ENCODE measurements at places on chromosomes 1 and 21.

GRCh38 chr1:156662005-156662799 lies 15.0 kb downstream of the NES start:
- DNase-seq: no peak

- no peak for DNase-seq
Measured at GRCh38 chr1:57137980-57138379, 172.2 kb upstream of the C8B start.

GRCh38 chr1:109239409-109240068 lies 9.8 kb upstream of the CELSR2 start:
- peak; percentile 36 for DNase-seq

GRCh38 chr1:47578721-47579419 lies 141.0 kb downstream of the FOXD2 start:
- no peak for DNase-seq

DNA sequence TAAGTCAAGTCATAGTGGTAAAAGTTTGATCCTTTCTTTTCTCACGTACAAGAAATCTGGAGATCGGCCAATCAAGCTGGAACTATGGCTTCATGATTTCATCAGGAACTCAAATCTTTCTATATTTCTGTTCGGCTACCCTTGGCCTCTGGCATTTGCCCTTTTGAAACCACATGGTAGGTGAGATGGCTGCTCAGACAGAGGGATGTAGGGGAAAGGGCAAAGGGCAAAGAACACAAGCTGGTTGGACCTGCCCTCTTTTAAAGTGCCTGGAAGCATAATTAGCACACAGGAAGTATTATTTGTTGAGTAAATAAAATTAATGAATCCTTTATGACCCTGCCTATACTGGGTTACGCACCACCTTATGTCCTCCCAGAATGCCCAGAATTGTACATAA lies 11.5 kb upstream of the RGS1 start:
- DNase-seq: no peak

DNA sequence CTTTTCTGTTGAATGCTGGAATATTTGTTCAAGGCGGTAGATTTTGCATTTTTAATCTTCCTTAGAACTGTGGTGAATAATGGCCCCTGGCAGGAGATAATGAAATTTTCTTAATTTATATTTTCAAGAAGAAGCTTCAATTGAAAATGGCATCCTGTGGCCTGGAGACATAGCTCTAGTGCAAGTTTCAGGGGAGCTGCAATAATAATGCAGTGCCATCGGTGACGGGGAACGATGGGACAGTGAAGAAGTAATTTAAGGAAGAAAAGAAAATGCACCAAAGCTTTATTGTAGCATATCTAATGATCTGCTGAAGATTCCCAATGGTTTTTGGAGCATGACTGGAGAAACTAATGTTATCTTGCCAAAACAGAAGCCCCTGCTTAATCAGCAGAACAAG lies 128.4 kb downstream of the ADGRL2 start:
- no peak for DNase-seq

- no peak for DNase-seq
Measured at GRCh38 chr21:18041012-18041411, 203.6 kb upstream of the CHODL start.

GRCh38 chr1:10639775-10640578 lies 156.5 kb downstream of the CASZ1 start:
- DNase-seq: no peak

- DNase-seq: no peak
Measured at GRCh38 chr1:53654216-53655210, 84.5 kb downstream of the GLIS1 start.

DNA sequence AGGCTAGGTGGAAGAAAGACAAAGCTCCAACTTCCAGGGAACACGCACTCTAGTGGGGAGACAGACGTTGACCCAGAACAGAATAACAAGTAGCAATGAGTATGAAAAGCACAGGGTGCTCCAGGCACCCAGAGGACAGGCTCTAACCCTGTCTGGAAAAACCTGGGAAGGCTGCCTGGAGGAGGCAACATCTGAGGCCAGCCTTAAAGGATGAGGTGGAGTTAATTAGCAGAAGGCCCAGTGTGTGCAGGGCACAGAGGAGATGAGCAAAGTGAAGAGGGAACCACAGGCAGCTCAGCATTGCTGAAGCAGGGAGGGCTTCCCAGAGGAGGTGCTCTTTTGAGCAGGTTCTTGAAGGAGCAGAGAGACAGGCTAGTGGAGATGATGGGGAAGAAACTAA lies 126.7 kb upstream of the KLHDC7A start:
- no peak for DNase-seq

DNA sequence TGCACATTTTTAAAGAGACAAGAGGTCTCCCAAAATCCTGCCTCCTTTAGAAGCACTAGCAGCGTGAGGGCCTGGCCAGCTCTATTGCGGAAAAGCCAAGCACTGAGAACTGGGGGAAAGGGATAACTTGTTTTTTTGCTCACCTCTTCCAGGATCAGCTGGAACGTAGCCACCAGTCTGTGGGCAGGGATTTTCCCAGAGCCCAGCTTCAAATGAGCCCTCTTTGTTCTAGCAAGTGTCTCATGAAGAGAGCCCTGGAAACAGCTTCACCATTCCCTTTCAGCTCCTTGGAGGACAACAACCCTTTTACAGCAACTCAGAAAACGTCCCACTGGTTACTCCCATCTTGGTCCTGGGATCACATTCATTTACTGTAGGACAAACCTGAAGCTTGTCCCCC lies 195.4 kb downstream of the LMX1A start:
- DNase-seq: no peak

GRCh38 chr1:185786524-185786923 lies 52.3 kb downstream of the HMCN1 start:
- DNase-seq: no peak

DNA sequence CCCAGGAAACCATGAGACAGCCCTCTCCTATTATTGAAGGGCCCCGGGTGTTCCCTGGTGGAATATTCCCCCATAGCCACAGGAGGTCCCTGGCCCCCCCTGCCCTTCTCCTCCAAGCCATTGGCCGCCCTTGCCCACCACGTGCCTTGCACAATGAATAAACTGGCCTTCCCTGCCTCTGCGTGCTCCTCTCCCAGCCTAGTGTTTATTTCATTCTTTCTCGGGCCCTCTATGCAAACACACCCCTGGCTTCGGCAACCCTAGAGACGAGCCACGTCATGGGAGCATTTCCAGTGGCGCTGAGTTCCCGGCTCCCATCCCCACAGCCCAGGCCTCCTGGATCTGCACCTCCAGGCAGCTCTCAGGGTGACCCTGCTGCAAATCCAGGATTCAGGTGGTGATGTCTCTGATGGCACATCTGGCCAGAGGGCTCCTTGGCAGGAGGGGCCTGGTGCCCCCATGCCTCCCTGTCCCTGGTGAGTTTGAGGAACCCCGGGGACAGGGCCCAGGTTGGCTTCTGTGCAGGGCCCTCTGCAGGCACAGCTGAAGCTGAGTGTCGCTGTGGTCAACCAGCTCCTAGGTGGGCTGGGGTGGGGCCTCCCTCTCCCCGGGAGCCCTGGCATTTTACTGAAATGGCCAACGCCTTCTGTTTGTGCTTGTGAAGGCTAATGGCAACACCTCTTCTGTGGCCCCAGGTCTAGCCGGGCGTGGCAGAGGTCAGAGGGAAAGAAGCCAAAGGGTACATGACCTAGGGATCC lies 6.2 kb downstream of the KRTAP10-12 start:
- no peak for DNase-seq

DNA sequence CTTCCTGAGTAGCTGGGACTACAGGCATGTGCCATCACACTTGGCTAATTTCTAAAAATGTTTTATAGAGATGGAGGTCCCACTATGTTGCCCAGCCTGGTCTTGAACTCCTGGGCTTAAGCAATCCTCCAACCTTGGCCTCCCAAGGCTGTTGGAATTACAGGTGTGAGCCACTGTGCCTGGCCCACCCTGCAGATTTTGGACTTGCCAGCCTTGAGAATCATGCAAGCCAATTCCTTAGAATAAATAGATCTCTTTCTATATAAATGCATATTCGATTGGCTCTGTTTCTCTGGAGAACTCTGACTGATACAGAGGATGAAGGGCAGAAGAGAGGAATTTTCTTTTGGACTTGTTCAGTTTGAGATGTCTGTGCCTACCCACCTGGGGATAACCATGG lies 6.7 kb downstream of the CLDN14 start:
- no peak for DNase-seq

- DNase-seq: no peak
Measured at GRCh38 chr1:19682901-19683300, 18.2 kb downstream of the HTR6 start.

DNA sequence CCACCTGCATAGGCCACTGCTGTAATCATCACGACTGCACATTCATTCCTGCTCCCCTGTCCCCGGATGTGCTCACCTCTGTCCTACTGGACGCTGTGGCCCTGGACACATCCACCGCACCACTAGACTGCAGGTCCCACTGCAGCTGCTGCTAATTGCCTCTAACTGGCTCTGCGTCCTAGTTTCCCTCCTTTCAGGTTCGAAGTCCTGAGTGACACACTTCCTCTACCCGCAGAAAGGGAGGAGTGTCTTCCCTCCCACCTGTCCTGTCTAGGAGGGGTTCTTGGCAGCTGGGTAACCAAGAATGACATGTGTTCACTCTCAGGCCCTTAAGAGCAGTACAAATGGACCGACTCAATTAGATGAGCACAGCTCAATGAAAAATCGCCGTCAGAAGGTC lies 40.5 kb upstream of the ITPKB start:
- no peak for DNase-seq

DNA sequence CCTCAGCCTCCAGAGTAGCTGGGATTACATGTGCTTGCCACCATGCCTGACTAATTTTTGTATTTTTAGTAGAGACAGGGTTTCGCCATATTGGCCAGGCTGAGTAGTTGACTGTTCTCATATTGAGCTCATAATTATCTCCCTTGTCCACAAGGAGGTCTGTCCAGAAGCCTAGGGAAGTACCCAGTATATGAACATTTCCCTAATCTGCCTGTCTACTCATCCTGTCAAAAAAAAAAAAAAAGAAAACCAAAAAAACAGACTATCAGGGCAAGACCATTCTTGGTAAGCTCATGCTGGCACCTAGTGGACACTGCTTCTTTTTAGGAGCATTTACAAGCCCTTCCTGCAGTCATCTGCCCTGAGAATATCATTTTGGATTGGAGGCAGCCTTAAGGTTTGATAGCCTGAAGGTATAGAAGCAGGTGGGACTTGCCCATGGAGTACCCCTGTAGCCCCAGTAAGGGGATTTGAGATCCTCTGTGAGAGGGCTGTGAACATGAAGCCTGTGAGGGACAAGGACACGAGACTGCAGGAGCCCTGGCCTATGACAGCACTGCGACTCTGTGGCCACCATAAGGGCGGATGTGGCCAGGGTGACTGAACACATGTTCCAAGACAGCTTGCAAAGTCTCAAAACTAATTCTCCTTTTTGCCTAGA lies 10.8 kb upstream of the DUSP12 start:
- DNase-seq: peak; percentile 48

GRCh38 chr1:2880812-2881295 lies 79.4 kb upstream of the TTC34 start:
- DNase-seq: no peak

- no peak for DNase-seq
Measured at GRCh38 chr1:42348498-42348897, 13.5 kb upstream of the FOXJ3 start.

DNA sequence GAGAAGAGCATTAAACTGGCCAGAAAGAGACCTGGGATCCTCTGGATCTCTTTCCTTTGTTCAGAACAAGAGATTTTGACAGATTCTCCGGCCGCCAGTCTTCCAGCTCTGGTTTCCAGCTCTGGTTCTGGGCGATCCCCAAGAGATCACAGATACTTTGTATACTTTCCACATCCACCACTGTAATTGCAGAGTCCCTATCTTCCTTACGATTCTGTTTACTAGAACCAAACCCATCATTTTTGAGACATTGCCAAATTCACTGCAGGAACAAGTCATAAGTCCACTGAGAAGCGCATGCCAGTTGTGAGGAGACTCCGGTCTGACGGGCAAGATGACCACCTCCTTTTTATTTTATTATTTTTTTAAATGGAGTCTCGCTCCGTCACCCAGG lies 505.2 kb downstream of the SMYD3 start:
- DNase-seq: no peak

DNA sequence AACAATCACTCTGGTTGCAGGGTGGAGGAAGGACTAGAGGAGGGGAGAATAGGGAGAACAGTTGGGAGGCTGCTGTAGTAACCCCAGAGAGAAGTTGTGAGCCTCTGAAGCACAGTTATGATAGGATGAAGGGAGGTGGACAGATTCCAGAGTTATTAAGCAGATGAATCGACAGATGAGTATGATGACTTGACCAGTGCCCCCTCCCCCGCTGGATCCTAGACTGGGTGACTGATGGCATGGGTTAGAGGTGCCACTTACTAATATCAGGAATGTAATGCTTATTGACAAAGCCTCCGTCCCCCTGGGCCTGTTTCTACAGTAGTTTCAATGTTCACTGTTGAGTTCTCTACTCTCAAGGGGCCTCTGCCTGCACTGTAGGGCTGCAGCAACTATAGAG lies 14.0 kb upstream of the TIPRL start:
- no peak for DNase-seq

DNA sequence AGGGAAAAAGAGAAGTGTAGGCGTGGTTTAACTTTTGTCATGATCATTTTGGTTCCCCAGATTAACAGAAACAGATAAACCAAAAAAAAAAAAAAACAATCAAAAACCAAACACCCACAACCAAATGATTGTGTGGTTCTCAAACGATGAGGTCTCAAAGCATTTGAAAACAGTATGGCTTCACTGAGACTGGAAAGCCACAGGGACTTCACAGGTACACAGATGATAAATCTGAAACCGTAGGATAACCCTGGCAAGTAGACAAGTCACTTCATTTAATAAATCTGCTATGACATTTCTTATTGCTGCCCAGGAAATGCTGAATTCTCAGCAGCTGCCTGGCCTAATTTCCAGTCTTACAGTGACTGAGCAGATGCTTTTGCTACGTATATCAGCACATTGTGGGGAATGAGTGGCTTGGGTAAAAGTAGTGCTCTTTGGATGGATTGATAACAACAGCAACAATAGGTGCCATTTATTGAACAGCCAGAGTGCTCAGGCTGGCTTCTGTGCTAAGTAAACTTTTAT lies 6.1 kb downstream of the ST6GALNAC3 start:
- no peak for DNase-seq

- DNase-seq: no peak
Measured at GRCh38 chr1:24107462-24108138, 4.3 kb downstream of the MYOM3 start.

DNA sequence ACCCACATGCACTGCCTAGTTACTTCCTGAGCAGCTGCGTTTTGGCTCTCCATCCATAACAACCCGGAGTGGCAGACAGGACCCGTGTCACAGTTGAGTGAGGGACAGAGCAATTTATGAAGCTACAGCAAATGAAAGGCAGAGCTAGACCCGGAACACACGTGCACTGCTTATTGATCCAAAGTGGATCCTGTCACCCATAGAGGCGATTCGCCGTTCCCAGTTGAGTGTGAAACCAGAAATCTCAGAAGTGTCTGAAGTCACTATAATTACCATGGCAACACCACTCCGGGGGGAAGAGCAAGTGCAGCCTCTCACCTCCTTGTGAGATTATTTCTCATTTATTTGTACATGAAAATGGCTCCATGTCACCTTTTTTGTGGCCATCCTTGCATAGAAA lies 365.2 kb downstream of the DSCAM start:
- no peak for DNase-seq

DNA sequence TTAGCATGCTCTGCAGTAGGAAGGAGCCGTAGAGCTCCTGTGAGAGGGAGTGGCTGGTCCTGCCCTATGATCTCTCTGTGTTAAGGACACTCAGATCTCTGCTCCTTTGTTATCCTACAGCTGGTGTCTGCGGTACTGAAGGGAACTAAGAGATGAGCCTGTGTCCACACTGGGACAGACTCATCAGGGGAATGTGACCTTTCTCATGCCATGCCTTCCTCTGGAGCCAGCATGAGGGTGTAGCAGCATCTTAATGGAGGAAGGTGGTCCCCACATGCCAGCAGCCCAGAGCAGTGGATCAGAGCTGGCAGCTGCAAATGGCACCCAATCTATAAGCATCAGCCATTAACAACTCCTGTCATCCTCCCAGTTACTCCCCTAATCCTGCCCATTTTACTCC lies 24.7 kb upstream of the GUCA2B start:
- no peak for DNase-seq

Measured in activated CD4-positive, alpha-beta T cell treated with anti-CD3 and anti-CD28 coated beads, Interleukin-2, amount 50 U/mL, for 48 hours (primary cell).